ENCODE measurements at places on chromosomes 12 and 14.

GRCh38 chr12:110102255-110102654 lies 21.9 kb upstream of the IFT81 start:
- peak; percentile 93 for DNase-seq

- DNase-seq = peak; percentile 97
Measured at GRCh38 chr14:77032844-77033621, 4.5 kb upstream of the IRF2BPL start.

GRCh38 chr12:1857086-1857485 lies 36.7 kb downstream of the LRTM2 start:
- no peak for DNase-seq

DNA sequence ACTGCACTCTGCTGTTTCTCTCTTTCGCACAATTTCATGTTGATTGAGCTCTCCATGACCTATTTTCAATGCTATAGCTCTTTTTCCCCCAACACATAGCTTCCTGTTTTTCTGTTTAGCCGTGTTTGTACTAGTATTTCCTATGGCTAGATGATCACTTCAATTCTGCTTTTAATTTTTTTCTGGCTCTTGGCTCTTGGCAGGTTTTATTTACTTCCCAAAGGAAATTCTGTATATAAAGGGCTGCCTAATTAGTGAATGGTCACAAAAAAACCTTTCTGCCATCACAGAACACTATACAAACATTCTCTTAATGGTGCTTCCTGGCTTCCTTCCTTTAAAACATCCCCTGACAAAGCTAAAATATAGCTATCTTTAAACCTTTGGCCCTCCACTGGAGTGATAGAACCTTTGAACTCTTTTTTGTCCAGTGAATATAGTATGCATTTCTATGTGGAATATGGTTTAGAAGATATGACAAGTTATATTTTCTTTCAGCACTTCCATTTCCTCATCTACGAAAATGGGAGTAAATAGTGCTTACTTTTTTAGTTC lies 88.2 kb downstream of the RASSF9 start:
- DNase-seq = no peak

DNA sequence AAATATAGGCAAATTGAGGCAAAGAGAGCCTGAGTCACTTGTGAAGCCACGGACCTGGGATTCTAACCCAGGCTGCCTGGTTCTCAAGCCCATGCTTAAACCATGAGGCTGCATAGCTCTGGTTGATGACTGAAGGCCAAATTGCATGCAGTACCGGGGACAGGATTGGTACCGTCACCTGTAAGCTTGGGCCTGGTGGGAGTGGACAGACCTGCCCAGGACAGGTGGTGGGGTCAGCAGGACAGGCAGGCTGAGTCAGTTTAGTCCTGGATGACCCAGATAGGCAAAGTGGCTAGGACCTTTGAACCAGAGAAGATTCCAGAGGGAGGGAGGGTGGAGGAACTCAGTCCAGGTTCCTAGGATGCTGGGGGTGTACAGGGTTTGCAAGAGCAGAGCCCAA lies 25.8 kb downstream of the RIN3 start:
- DNase-seq = no peak
